ENCODE measurements at places on chromosomes 5 and 9.

DNA sequence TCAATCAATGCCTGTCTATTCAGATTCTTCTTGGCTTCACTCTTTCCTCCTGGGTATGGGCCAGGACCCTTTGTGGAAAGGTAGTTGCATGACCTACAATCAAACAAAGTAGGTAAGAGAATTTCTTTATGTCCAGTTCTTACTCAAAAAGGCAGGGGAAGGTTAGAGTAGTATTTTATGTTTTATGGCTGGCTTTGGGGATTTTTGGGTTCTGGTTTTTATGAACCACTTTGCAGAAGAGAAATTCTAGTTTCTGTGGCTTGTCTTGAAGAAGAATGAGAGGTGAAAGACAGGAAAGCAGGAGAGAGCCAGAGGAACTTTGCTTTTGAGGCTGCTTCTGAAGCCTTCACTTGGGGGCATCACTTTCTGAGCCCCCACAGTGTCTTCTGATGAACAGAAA lies 14.7 kb upstream of the CRHBP start:
- no peaks in the 10 kb centered on the region for H3K36me3 ChIP-seq
- DNase-seq = no peak
- no peaks in the 10 kb centered on the region for H3K27me3 ChIP-seq
- H3K4me3 ChIP-seq = no peak overlapping the region

GRCh38 chr9:68931821-68932220 lies 82.1 kb downstream of the PRKACG start:
- no peak overlapping the region for H3K4me3 ChIP-seq
- no peaks in the 10 kb centered on the region for H3K36me3 ChIP-seq
- DNase-seq = no peak
- no peaks in the 10 kb centered on the region for H3K27me3 ChIP-seq
- H3K27ac ChIP-seq = no peak overlapping the region

GRCh38 chr5:143019157-143019556 lies 249.0 kb downstream of the ARHGAP26 start:
- H3K27me3 ChIP-seq = no peaks in the 10 kb centered on the region
- peaks cover 36% of the 10 kb centered on the region for H3K4me1 ChIP-seq
- no peak overlapping the region for H3K4me3 ChIP-seq
- H3K27ac ChIP-seq = no peak overlapping the region

- H3K4me3 ChIP-seq = no peak overlapping the region
- H3K36me3 ChIP-seq = no peaks in the 10 kb centered on the region
- H3K27me3 ChIP-seq = no peaks in the 10 kb centered on the region
- DNase-seq = no peak
These were observed 109.8 kb upstream of the ZNF462 start for GRCh38 chr9:106753155-106753671.

DNA sequence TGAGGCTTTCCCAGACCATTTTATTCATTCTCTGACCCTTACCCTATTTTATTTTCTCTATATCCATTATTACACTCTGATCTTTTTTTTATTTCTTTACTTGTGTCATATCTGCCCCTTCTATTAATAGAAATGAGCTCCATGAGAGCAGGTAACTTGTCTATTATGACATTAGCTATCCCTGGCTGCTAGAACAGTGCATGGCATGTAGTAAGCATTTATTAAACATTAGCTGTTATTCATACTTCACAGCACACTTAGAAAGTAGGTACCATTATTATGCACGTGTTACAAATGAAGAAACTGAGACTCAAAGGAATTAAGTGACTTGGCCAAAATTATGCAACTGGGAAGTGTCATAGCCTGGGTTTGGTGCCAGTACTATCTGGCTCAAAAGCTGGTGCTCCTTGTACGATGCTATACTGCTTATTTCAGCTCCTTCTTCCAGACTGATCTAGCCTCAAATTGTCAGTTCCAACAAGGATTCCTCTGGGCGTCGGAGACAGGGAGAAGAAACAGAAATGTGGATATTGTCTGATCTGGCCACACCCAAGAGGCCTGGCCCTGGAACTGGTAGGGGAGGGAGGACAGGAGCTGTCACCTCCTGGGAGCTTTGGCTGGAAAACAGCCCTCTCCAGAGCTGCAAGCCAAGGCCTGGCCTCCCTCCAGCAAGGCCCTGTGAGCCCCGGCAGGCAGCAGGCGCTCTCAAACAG lies 10.8 kb upstream of the NIPAL4 start:
- DNase-seq = peak; percentile 83
- H3K27ac ChIP-seq = peak overlapping the region; percentile 25
- peaks cover 13% of the 10 kb centered on the region for H3K4me1 ChIP-seq
- H3K36me3 ChIP-seq = no peaks in the 10 kb centered on the region
- H3K27me3 ChIP-seq = no peaks in the 10 kb centered on the region

- DNase-seq = no peak
- H3K36me3 ChIP-seq = no peaks in the 10 kb centered on the region
- H3K27ac ChIP-seq = no peak overlapping the region
- H3K4me3 ChIP-seq = no peak overlapping the region
- H3K27me3 ChIP-seq = no peaks in the 10 kb centered on the region
These were observed 32.8 kb upstream of the EBF1 start for GRCh38 chr5:159132429-159133040.

GRCh38 chr5:81838307-81838906 lies 87.5 kb upstream of the SSBP2 start:
- no peaks in the 10 kb centered on the region for H3K36me3 ChIP-seq
- no peaks in the 10 kb centered on the region for H3K27me3 ChIP-seq
- no peak overlapping the region for H3K27ac ChIP-seq
- no peak overlapping the region for H3K4me3 ChIP-seq

DNA sequence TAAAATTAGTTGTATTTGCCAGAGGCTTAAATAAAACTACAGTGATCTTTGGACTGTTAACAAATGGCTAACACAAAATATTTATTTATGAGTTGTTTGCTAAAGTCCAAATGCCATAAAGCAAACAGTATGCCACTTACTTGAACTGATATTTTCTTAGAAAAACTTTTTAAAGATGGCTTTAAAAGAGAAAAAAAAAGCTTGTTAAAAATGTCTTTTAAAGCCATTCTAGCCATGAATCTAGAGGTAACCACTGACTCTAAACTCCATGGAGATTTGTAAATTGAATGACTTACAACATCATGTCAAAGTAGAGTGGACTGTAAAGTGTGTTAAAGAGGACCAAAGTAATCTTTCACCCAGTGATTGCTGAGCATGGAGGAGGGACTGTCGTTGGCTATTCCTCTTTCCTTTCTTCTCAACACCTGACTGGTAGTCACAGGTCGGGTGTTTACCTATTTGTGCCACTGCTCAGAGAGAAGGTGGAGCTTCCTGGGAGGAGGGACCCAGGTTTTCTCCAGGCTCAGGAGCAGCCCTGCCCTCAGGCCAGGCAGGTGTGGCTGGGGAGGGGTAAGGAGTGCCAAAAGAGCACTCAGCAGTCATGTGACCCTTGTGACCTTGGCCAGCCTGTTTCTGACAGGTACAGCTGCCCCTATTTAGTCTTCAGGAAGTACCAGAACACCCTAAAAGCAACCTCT lies 69.1 kb upstream of the TJP2 start:
- no peaks in the 10 kb centered on the region for H3K4me1 ChIP-seq
- H3K36me3 ChIP-seq = no peaks in the 10 kb centered on the region
- no peak overlapping the region for H3K27ac ChIP-seq
- no peak for DNase-seq
- H3K27me3 ChIP-seq = no peaks in the 10 kb centered on the region
- no peak overlapping the region for H3K4me3 ChIP-seq

DNA sequence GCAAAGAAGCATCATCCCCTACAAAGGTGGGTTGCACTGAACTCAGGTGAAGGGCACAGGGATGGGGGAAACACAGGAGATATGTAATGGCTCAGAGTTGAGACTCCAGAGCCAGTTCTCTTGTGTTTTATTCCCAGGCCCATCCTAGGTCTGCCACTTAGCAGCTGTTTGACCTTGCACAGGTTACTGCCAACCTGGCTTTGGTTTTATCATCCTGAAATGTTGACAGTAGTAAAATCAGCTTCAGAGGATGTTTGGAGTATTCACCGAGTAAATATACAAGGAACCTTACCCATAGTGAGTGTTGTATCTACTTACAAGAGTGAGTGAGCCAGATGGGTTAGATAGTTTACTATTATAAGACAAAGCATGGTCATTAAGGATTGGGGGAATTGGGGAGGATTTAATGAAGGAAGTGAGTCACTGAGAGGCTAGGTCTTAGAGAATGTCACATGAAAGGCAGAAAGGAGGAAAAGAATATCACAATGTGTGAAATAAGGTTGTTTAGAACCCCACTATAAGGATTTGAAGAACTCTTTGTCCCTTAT lies 141.3 kb downstream of the MAN2A1 start:
- no peak overlapping the region for H3K27ac ChIP-seq
- H3K4me1 ChIP-seq = no peaks in the 10 kb centered on the region
- no peak overlapping the region for H3K4me3 ChIP-seq
- no peaks in the 10 kb centered on the region for H3K27me3 ChIP-seq

- no peak overlapping the region for H3K4me3 ChIP-seq
- H3K27me3 ChIP-seq = no peaks in the 10 kb centered on the region
- no peak for DNase-seq
- no peaks in the 10 kb centered on the region for H3K4me1 ChIP-seq
- H3K27ac ChIP-seq = peak overlapping the region; percentile 21
These were observed 31.4 kb downstream of the GCNT1 start for GRCh38 chr9:76490249-76490990.

DNA sequence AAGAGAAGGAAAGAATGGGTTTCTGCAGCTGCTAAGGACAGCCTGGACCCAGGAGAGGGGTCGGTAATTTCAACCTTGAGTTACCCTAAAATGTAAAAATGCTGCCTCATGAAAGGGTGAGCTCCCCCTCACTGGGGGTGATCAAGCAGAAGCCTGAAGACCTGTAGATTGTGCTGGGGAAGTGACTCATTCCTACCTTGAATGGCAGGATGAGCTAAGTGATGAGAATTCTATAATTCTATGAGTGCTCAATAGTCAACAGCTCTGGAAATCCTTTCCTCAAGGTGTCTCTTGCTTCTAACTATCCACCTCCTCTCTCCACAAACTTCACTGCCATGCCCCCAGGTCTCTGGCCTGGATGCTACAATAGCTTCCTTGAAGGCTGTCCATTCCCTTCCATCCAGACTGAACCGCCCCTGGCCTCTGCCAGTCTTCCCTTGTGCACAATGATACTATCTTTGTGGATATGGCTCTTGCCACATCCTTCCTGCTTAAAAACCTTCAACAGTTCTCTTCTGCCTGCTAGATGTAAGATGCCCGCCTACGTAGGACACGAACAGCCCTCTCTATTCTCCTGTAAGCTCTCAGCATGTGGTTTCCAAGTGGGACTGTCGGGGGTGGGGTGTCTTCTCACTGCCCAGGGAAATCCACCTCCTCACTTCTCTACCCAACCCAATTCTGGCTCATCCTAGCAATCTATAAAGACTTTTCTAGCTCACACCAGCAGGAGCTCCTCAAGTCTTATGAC lies 50.6 kb downstream of the PTPN3 start:
- no peaks in the 10 kb centered on the region for H3K36me3 ChIP-seq
- DNase-seq = no peak
- H3K27ac ChIP-seq = no peak overlapping the region
- no peaks in the 10 kb centered on the region for H3K27me3 ChIP-seq
- H3K4me3 ChIP-seq = no peak overlapping the region

DNA sequence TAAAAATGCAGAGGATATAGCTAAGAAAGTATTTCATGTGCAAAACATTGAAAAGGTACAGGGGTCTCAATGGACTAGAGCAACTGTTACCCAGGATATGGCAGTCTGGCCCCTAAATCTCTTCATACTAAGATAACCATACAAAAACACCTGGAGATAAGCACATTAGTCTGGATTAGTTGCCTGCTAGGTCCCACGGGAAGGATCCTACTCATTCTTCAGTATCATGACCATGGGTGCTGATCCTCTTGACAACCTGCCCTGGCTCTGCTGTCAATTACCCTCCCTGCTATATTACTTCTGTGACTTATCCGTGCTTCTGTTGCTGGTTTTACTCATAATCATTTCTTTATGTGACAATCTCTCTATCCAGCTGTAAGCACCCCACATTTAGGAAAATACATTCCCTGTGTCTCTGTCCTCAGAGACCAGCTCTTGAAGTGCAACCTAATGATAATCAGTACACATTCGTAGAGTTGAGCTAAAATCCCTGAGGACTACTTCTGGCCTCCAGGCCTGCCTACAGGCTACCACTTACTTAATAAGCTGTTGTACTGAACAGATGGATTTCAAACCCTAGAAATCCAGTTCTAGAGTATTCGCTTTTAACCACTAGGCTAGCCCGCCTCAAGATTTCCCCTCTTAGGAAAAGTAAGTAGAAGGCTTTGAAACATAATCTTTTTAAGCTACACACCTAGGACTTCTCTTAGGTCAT lies 190.5 kb upstream of the OR13F1 start:
- H3K4me3 ChIP-seq = no peak overlapping the region
- H3K4me1 ChIP-seq = no peaks in the 10 kb centered on the region
- H3K36me3 ChIP-seq = no peaks in the 10 kb centered on the region
- H3K27ac ChIP-seq = no peak overlapping the region
- DNase-seq = no peak

DNA sequence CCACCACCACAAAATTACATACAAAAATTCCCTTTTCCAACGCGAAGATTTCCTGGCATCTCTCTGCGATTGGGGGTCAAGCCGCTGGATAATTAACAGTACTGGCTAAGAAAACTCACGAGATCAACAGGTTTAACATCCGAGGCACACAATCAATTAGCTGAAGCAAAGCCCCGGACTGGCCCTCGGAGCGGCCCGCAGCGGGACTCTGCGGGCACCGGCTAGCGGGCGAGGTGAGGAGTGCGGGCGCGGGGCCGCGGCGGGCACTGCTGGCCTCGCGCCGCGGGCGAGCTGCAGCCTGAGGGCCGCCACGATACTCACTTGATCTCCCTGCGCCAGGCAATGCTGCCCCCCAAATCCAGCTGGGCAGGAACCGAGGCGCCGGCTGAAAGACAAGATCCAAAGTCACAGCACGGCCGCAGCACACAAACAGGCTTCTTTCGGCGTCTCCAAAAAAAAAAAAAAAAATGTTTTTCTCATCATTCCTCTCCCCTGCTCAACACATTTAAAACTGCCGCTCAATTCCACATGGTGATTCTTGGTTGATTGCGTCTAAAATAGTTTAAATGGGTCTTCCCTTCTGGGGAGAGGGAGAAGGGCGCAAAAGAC lies 210.2 kb downstream of the MEF2C start:
- DNase-seq = no peak
- H3K27ac ChIP-seq = no peak overlapping the region
- H3K4me3 ChIP-seq = no peak overlapping the region
- H3K36me3 ChIP-seq = no peaks in the 10 kb centered on the region
- H3K4me1 ChIP-seq = peaks cover 18% of the 10 kb centered on the region

GRCh38 chr5:63128018-63128417 lies 549.4 kb downstream of the LRRC70 start:
- no peaks in the 10 kb centered on the region for H3K36me3 ChIP-seq
- H3K4me3 ChIP-seq = no peak overlapping the region
- no peak for DNase-seq
- H3K27me3 ChIP-seq = no peaks in the 10 kb centered on the region

DNA sequence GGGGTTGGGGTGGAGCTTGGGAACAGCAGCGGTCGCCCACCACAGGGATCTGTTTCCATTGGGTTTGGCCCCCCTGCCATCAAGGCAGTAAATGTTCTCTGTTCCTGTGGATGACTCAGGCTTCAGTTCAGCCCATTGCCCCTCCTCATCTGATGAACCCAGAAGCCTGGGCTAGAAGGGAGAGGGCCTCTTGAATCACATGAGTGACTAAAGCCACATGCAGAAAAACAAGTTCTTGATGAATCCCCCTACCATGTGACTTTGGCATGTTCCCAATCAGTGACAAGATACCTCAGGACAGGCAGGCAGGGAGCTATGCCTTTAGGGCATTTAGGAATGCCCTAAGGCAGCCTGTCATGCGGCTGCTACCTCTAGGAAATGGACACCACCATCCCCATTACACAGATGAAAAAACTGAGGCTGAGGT lies 2.5 kb downstream of the SH3PXD2B start:
- peak; percentile 46 for DNase-seq
- peaks cover 4% of the 10 kb centered on the region for H3K4me1 ChIP-seq
- no peak overlapping the region for H3K27ac ChIP-seq
- H3K27me3 ChIP-seq = peaks cover 6% of the 10 kb centered on the region
- H3K36me3 ChIP-seq = no peaks in the 10 kb centered on the region
- no peak overlapping the region for H3K4me3 ChIP-seq

All from psoas muscle (tissue), 8 donors.